ENCODE measurements at places on chromosomes 1 and 21.
A peak's percentile ranks its signal among the peaks of the same experiment; 100 is the strongest.

DNA sequence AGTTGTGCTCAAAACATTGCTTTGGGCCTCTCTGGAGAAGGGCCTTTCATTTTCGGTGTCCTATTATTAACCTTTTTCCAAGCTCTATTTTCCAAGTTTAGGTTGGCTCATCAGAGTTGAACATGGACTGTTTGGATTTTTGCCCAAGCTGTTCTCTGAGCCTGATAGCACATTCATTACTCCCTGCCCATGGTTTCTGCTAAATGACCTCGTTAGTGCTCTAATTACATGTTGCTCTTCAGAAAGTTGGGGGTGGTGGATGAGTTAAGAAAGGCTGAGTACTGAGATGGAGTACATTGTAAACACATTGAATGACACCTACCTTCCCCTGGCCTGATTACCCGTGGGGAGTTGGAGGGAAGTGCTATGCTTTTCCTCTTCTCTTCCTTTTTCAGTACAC is 38.9 kb downstream of the LMO4 start:
- no peak for DNase-seq

GRCh38 chr1:4980211-4980610 is 325.8 kb downstream of the AJAP1 start:
- DNase-seq, result no peak

DNA sequence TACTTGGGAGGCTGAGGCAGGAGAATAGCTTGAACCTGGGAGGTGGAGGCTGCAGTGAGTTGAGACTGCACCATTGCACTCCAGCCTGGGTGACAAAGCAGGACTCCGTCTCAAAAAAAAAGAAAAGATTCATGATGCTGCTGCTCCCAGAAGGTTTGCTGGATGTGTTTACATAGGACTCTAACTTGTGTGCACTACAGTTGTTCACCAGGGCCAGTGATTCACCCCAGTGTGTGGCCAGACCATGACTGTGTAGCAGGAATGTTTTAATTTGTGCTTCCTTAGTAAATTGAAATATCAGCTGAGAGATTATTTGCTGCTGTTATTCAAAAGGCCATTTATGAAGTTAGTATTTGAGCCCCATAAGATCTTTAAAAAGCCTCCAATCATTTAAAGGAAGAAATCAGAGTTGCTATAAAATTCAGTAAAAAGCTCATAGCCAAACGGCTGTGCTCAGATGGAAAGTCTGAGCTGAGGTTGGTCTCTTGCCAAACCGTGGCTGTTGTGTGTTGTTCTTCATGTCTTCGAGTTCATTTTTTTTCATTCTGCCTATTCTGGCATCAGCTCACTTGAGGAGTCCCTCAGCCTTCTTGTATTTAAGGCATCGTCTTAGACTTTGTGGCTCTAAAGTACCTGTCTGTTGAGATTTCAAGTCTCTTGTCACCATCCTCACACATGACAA is 18.1 kb upstream of the PGD start:
- DNase-seq, result peak; percentile 86

GRCh38 chr21:18832950-18833349 is 429.4 kb upstream of the TMPRSS15 start:
- no peak for DNase-seq

DNA sequence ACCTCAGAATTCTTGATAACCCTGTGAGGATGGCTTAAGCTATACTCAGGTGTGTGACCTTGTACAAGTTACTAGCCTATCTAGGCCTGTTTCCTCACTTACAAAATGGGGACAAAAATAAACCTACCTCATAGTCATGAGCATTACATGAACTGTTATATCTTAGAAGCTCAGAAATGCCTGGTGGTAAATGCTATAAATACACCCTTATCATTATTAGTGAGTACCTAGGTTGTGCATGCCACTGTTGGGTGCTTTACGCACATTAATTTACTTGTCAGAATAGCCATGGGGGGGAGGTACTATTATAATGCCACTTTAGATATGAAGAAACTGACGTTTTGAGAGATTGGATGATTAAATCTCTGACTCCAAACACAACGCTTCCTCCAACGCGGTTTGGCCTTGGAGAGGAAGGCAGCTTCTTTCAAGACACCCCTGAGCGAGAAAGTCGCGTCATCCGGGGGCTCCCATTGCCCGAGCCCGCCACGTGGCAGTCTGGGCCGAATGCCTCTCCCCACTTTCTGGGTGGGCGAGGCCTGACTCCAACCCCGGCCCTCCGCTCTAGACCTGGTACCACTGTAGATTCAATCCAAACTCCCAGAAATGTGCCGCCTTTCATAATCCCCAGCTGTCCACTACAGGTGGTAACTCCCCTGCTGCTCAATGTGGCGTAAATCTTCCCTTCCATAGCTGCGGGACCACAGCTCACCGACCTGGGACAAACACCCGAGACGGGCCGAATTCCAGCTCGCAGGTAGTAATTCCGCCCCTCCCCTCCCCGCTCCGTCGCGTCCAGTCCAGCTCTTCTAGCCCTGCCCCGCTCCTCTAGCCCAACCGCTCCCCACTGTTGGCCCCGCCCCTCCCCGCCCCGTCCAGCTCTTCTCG is 771 bp upstream of the RAD54L start:
- peak; percentile 60 for DNase-seq

DNA sequence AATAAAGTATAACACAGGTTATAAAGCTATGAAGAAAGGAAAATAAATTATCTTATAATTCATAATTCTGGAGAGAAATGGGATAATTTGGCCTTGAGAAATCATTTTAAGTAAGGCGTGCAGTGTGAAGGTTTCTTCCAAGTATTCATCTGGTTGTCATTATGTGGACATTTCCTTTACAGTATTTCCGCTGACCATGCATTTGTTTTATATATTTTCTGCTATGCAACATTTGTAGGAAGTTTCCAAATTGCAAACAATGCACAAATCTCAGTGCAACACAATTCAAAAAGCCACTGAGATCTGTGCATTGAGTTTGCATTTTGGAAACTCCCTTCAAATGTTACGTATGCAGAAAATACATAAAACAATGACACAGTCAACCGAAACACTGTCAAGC is 17.8 kb downstream of the ZNF670 start:
- no peak for DNase-seq

- no peak for DNase-seq
Measured at GRCh38 chr1:201533836-201534235, 5.1 kb upstream of the NAV1 start.

DNA sequence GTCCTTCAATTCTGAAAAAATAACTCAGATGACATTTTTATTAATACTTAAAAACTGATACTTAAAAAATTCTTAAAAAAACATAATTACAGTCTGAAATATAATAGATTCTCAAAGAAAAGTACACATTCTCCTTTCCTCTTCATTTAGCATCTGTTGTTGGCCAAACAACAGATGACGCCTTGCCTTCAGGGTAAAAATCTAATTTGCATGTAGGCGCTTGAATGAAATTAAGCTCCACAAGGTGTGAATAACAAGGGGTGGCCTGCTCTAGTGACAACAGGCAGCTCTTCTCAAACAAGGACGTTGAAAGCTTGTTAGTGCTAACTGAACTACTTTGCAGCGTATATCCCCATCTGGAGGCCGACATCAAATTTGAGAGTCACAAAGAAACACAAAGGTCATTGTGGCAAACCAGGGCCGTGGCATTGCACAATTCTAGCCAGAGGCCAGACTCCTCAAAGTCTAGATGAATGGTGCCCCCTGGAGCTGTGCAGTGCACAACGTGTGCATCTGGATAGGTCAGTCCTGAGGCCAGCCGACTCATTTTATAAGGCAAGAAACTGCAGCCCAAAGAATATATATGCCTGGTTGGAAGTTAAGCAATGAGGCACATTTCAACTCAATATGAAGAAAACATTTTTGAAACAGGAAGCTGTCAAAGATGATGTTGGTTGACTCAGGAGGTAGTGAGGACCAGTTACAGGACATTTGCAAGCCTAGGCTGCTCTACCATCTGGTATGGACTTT is 459.2 kb upstream of the RUNX1 start:
- peak; percentile 69 for DNase-seq

DNA sequence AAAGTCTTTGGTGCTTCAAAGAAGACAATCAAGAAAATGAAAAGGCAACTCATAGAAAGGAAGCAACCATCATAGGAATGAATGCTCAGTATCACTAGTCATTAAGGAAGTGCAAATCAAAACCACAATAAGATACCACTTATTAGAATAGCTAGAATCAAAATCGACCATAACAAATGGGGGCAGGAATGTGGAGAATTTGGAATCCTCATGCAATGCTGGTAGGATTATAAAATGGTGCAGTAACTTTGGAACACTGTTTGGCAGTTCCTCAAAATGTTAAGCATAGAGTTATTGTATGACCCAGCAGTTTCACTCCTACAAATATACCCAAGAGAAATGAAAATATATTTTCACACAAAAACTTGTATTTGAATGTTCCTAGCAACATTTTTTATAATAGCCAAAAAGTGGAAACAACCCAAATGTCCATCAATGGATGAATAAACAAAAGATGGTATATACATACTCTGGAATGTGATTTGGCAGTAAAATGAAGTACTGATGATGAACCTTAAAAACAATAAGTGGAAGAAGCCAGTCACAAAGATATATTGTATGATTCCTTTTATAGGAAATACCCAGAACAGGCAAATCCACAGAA is 105.6 kb downstream of the MIS18A start:
- no peak for DNase-seq

DNA sequence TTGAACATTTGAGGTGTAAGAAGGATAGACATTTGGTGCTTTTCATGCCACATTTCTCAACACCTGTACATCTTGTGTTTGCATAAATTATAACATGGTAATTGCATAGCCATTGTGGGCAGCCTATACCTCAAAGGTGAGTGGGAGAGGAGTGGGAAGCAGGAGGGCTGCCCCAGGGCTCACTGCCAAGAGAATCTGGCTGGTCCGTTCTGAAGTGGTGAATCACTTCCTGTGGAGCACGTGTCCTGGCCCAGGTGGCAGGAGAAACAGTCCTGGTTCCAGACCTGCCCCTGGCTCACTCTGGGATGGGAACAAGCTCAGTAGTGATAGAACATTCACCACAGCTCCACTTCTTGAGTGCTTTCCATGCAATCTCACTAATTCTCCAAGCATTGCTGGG is 11.6 kb upstream of the OLFML2B start:
- no peak for DNase-seq

DNA sequence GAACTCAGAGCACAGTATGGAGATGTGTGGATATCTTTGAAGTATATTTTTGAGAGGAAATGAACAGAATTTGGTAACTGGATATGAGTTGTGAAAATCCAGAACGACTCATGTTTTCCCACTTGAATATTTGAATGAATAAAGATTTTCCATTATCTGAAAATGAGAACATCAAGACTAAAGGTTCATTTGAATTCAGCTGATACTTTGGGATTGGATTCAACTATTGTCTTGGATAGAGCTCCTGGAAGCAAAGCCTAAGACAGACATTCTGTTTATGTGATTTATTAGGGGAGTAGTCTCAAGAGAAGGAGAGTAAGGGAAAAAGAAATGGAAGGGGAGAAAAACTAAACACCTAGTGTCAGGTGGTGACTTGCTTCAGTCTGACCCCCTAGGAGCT is 256.0 kb upstream of the LYPLAL1 start:
- DNase-seq, result no peak

- no peak for DNase-seq
Measured at GRCh38 chr1:64901663-64902062, 64.7 kb downstream of the JAK1 start.

GRCh38 chr1:151024540-151025146 is 11.7 kb upstream of the BNIPL start:
- DNase-seq, result peak; percentile 84

Measured in AG20443 (cell line).